ENCODE measurements at places on chromosomes 2 and 18. TPM values are rescaled to one million over a fixed set of nuclear protein-coding genes. Genes with fewer than 3 reads are reported as not detected.

The LAMA1 gene
- total RNA-seq: 0.49 TPM

The MAB21L4 gene
- 2.8 TPM for total RNA-seq

GRCh38 chr18:8630546-8630945 is 21.3 kb downstream of the RAB12 start:
- no peak for DNase-seq

GRCh38 chr2:86417961-86418360 is 23.2 kb upstream of the KDM3A start:
- no peak for DNase-seq

- no peak for DNase-seq
Measured at GRCh38 chr2:102940684-102941083, 178.9 kb downstream of the TMEM182 start.

DNA sequence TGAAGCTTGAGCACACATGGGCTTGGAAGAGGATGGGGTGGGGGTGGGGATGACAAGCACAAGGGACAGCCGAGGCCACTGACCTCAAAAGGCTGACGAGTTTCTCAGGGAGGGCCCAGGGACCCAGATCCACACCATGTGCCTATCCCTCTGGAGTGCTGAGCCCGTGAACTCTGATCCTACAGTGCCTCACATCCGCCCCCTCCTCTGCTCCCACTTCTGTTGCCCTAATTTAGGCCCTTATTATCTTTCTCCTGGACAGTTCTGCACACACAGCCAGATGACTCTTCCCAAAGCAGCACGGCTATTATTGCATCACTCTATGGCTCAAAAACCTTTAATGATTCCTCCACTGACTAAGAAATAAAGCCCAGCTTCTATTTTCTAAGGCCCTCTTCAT is 24.8 kb downstream of the CYRIA start:
- no peak for DNase-seq

GRCh38 chr2:26652361-26653041 is 11.3 kb upstream of the CIB4 start:
- peak; percentile 20 for DNase-seq
